ENCODE measurements at places on chromosomes 6 and 20.

- peak; percentile 6 for DNase-seq
Observed at GRCh38 chr20:59749301-59749700, 145.0 kb downstream of the PHACTR3 start.

- DNase-seq: no peak
Observed at GRCh38 chr6:159640322-159640721, 52.7 kb downstream of the SOD2 start.

DNA sequence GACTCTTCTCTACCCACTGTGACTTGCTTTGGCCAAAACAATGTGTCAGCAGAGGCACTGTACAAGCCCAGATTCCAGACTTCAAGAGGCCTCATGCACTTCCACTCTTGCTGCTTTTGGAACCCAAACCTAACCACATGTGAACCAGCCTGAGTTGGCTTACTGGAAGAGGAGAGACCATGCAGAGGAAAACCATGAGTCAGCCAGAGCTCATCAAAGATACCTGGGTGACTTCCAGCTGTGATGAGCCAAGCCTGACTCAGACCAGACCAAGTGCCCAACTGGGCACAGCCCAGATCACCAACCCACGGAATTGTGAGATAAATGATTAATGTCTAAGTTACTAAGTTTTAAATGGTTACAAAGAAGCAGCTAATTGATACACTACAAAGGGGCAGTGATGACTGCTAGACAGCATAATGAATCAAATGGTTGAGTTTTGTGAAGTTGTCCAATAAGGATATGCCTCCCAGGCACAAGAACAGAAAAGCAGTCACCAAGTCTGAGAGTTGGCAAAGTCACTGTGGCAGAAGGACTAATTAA is 16.2 kb upstream of the BEND6 start:
- peak; percentile 95 for DNase-seq

DNA sequence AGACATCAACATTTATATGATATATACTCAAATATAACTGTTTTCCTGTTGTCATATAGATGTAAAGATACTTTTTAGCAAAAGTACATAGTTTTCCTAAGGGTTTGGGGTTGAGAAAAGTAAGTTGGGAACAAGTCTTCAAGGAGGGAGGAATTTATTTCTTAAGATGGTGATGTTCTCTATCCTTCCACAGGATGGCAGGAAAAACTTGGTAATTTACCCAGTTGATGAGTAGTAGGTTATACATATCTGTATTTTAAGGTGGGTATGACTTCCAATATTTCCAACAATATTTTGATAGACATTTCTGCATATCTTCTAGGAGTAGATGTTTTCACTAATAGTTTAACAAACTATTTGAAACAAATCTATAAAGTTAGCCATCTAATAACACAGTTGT is 254.4 kb downstream of the RIMS1 start:
- DNase-seq: no peak

- peak; percentile 41 for DNase-seq
Observed at GRCh38 chr6:48111143-48111506, at the start of gene PTCHD4. TSS of gene PTCHD4 (minus strand) at chr6:48111197. CDS start at chr6:48068957, 42,240 bp downstream.

DNA sequence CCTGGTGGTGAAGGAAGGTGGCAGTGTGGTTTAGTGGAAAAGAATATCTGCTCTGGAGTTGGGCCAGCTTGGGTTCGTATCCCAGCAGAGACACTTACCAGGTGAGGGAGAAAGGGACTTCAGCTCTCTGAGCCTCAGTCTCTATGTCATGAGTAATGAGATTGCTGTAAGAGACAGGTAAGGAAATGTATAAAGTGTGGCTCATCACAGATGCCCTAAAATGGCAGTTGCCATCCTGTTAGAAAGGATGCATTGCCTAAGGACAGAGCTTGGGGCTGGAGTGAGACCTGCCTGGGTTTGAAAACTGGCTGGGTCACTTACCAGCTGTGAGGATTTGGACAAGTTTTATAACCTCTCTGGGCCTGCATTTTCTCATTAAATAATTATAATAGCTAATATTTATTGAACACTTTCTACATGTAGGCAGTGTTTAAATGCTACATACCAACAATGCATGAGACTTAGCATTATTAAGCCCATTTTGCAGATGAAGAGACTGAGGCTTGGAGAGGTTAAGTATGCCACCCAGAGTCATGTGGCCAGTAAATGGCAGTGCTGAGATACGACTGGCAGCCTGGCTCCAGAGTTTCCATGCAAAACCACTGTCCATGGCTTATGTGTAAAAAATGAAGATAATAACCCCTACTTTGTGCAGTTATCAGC is 157.0 kb downstream of the SOBP start:
- DNase-seq: no peak

DNA sequence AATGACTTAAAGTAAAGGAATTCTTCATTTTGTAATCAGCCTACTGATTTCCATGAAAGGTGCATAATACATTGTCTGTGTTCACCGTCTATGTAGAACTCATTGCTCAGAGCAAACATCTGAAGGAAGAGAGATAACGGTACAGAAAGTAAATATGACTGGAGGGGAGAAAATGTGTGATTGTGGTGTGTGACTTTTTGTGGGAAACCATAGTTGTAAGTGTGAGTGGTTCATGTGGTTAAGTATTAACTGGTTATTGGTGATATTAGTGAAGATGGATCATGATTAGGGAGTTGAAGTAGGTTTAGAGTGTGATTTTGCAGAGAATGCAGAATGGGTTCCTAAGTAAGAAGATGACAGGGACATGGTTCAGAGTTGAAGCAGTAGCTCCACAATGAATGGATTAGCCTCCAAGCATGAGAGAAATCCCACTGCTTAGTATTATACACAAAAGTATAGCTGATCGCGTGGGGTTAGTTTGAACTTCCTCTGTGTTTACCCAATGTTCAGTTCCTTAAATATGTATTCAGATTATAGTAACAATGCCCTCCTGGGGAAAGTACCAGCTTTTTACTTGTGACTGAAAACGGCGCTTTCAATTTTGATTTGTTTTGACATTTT is 368.9 kb downstream of the UTRN start:
- DNase-seq: no peak

- DNase-seq: no peak
Observed at GRCh38 chr6:11275598-11275997, 43.1 kb upstream of the NEDD9 start.

DNA sequence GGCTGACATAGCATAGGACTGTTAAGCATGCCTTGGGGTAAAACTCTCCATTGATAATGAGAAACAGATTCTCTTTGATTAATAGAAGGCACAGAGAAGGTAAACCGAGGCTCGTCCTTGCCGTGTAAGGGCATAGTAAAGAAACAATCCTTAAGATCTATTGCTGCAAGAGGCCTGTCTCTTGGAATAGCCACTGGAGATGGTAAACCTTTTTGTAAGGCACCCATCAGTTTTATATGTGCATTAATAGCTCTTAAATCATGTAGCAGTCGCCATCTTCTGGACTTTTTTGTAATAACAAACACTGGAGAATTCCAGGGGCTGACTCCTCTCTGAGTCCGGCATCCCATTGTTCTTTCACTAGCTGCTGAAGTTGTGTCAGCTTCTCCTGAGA is 8.4 kb upstream of the ABHD12 start:
- DNase-seq: peak; percentile 40

- DNase-seq: no peak
Observed at GRCh38 chr6:169221264-169221663, 32.4 kb downstream of the THBS2 start.

- DNase-seq: no peak
Observed at GRCh38 chr20:48603116-48603818, 224.5 kb downstream of the PREX1 start.

GRCh38 chr6:12602951-12603672 is 113.5 kb upstream of the PHACTR1 start:
- DNase-seq: peak; percentile 49

DNA sequence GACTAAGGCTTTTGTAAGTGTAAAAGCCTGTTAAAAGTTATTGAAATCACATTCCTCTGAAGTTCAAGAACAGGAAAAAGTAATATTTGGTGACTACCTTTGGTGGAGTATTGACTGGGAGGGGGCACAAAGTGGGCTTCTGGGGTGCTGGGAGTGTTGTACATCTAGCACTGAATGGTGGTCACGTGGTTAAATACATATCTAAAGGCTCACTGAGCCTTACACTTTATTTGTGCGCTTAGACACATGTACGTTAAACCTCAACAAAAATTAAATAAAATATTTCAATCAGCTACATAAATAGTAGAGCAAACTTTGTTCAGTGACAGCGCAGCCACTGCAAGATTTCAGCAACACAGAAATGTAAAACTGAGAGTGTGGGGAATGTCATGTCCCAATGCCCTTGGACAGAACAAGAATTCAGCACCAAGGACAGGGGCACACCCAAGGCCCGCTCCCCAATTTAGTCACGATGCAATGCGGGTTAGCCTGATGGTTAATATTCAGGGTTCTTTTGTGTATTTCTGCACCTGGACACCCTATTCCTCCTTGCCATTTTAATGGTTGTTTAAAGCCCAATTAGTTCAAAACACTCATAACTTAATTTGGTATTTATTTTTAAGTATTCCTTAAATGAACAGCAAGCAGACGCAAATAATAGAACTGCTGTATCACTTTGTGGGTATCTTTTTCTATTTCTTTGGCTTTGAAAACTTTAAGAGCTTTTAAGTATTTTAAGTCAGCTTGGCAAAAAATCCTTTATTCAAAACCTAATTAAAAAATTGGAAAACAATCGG is 37.4 kb downstream of the ANGPT4 start:
- DNase-seq: no peak

GRCh38 chr6:89970072-89970471 is 75.8 kb downstream of the GJA10 start:
- no peak for DNase-seq

DNA sequence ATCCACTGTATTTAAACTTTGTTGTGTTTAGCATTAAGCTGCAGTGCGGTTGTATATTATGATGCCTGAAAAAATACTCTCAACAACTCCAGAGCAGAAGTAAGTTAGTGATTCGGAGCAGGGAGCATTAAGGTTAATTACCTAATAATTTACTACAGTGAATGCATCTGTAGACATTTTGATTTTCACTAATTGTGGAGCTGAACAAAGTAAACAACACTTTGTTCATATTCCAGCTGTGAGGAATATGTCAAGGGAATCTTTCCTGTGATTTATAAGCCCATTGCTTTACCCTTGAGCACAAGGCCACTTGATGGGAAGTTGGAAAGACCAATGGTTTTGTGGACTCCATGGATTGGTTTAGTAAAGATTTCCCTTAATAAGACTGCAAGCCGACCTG is 77.1 kb downstream of the CBLN4 start:
- DNase-seq: no peak

DNA sequence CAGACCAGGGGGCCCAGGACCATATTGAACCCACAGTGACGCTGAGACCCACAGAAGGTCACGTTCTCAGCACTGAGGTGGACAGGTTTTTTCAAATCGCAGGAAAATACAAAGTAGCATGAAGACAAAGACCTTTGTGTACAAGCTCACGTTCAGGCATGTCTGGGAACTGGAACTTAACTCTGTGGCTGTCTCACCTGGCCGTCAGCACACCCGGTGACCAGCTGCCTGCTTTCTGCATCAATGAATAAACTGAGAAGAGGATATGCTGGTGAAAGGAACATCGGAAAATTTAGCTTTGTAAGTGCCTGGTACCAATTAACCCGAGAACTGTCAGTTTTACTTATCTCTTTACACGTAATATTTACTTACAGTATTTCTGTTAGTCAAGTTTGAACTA is 36.5 kb downstream of the WDR27 start:
- DNase-seq: no peak

DNA sequence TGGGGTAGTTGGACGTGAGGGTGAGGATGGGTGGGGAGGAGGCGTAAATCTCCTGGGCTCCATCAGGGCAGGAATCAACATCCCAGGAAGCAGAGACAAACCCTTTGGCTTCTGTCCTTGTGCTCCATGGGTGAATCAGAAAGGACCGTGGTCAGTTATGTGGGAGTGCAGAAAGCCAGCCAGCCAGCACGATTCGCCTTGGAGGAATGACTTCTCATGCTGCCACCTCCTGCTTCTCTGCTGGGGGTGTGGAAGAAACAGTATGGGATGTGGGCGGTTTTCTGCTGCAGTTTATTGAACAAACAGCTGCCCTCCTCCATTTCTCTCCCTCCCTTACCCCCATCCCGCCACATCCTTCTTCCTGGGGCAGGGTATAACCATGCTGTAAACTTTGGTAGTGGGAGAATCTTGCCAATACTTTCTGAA is 214.5 kb downstream of the SOX4 start:
- peak; percentile 22 for DNase-seq

DNA sequence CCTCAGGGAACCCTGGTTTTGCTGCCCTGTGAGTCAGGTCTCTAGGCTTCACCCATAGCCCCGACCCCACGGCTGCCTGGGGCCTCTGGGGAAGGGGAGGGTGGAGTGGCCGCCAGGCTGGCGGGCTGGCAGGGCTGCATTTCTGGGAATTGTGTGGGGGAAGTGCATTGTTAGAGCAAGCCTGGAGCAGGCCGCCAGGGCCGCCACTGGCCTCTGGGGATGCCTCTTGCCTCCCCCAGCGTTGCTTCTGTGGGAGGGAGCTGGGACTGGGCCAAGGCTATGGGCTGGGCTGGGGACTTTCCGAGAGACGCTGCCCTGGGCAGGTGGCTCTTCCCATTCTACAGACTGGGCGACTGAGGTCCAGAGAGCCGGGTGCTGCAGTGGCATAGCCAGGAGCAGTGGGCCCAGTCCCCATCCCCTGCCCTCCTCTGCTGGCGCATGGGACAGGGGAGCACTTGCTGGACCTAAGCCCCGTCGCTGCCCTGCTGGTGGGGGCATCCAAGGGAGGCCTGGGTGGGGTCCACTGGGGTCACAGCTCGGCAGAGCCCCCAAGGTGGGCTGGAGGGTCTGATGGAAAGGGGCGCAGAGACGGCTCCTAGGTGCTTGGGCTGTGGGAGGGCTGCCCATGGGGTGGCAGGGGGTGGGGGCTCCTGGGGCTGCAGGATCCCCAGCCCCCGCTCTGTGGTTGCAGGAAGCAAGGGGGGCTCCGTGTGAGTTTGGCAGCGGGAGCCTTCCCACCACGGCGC is 6.6 kb upstream of the SOX18 start:
- no peak for DNase-seq

- no peak for DNase-seq
Observed at GRCh38 chr20:24776755-24777271, 172.3 kb upstream of the CST7 start.

DNA sequence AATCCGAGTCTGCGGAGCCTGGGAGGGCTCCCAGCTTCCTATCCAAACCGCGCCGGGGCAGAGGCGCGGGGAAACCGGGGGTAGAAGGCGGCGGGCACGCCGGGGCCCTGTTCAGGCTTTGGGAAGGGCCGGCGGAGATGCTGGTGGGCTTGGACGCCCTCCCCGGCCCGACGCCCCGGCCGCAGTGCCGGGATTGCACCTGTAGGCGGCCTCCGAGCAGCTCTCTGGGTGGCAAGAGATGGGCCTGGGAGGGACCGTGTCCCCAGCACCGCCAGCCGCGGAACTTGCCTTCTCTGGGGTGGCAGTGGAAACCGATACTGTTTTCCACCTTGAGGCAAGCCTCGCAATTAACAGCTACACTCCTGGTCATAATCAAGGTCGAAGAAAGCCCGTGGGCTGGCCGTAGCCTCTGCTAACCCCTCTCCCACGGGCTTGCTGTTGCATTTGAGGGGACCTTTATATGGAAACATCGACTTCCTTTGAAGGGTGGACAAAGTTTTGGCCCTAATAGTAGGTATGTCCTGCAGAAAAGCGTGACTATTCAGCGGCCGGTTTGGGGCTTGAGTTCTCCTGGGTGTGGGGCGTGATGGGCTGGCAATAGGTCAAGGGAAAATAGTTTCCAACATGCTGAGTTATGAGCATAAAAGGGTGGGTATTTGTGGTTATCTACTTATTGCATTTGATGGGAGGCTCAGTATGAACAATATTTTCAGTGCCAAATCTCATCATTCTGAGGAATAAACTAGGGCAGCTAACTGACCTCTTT is 1.1 kb upstream of the JAG1 start:
- DNase-seq: no peak

- no peak for DNase-seq
Observed at GRCh38 chr6:51494342-51494741, 593.1 kb downstream of the PKHD1 start.

GRCh38 chr20:46285740-46286139 is 22.6 kb downstream of the CDH22 start:
- DNase-seq: no peak

All from non-pigmented ciliary epithelial cell (primary cell).